ENCODE measurements at places on chromosomes 7 and 10.

DNA sequence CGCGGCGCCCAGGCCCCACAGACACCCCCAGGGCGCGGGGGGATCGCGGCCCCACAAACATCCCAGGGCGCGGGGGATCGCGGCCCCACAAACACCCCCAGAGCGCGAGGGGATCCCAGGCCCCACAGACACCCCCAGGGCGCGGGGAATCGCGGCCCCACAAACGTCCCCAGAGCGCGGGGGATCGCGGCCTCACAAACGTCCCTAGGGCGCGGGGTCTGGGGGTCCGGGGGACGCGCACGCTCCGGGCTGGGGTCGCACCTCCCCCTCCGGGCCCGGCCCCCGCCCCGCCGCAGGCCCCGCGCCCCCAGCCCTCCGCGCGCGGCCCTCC lies 382 bp downstream of the DIP2C start:
- H3K27me3 ChIP-seq = no peaks in the 10 kb centered on the region
- peak overlapping the region; percentile 65 for H3K4me3 ChIP-seq
- peak overlapping the region; percentile 68 for H3K27ac ChIP-seq
- peaks cover 4% of the 10 kb centered on the region for H3K4me1 ChIP-seq

DNA sequence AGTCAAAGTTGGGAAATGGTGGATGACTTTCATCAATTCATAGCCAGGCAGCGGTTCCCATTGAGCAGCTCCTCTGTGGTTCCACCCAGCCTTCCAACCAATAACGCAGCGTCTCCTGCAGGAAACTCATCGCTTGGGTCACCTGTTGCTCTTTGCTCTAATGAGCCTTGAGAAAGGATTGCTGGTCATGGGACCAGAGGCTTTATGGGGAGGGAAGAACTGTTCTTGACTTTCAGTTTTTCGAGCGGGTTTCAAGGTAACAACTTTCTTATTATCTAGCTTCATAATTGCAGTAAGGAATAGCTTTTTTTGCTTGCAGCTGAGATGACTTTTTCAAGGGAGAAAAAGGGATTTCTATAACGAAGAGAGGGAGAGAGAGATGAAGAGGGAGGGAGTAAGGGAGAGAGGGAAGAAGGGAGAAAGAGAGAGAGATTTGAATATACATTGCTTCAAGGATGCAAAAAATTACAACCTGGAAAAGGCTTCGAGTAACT lies 405 bp upstream of the ENTPD1 start:
- H3K4me3 ChIP-seq = peak overlapping the region; percentile 49
- H3K27me3 ChIP-seq = no peaks in the 10 kb centered on the region
- H3K27ac ChIP-seq = peak overlapping the region; percentile 84
- H3K4me1 ChIP-seq = peaks cover 4% of the 10 kb centered on the region
- no peaks in the 10 kb centered on the region for H3K36me3 ChIP-seq

- no peak overlapping the region for H3K4me3 ChIP-seq
- H3K27me3 ChIP-seq = peaks cover 18% of the 10 kb centered on the region
- no peaks in the 10 kb centered on the region for H3K4me1 ChIP-seq
- peak; percentile 33 for DNase-seq
These were observed 11.1 kb upstream of the INA start for GRCh38 chr10:103265717-103266329.

- peaks cover 9% of the 10 kb centered on the region for H3K4me1 ChIP-seq
- no peaks in the 10 kb centered on the region for H3K27me3 ChIP-seq
- no peaks in the 10 kb centered on the region for H3K36me3 ChIP-seq
- H3K27ac ChIP-seq = no peak overlapping the region
These were observed 12.0 kb upstream of the RASSF4 start for GRCh38 chr10:44947371-44948152.

DNA sequence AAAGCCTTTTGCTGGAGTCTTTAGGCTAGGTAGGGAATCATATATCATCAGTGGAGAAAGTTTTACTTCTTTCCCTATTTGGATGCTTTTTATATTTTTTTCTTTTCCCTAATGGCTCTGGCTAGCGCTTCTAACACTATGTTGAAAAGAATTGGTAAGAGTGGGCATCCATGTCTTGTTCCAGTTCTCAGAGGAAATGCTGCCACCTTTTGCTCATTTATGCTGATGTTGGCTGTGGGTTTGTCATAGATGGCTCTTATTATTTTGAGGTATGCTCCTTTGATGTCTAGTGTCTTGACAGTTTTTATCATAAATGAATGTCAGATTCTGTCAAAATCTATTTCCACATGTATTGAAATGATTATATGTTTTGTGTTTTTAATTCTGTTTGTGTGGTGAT lies 1544.1 kb downstream of the REEP3 start:
- H3K27me3 ChIP-seq = no peaks in the 10 kb centered on the region
- no peak overlapping the region for H3K27ac ChIP-seq
- H3K4me1 ChIP-seq = no peaks in the 10 kb centered on the region
- DNase-seq = no peak
- no peaks in the 10 kb centered on the region for H3K36me3 ChIP-seq

Measured in upper lobe of right lung (tissue), 1 donor.